ENCODE measurements at places on chromosomes 16 and 17.

DNA sequence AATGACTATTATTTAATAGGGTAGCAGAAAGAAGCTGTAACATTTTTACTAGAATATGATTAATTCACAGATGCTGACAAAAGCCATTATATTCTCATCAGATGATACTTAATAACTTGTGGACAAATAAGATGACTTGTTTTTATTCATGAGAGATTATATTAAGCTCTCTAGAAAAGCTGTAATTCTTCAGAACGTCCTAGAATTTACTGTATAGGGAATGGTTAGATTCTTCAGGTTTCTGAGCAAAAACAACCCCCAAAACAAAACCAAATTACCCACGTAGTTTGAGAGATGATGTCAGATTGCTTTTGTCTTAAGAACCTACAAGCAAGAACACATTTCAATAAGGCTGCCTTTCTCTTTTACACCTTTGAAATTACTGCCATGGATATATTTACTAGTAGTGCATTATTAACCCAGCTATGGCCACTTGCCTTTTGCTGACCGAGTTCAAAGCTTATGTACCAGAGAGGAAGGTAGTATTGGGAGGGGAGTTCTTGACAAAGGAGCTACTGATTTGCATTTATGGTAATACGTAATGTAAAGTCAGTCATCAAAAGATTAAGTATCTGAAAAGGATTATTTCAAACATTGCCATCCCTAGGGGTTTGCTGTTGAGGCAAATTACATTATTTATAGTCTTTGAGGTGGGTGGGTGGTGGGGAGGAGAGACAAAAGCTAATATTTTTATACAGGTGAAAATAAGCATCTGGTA is 51.7 kb downstream of the NLK start:
- no peak for DNase-seq

- DNase-seq = no peak
Measured at GRCh38 chr16:26765087-26765486, 301.6 kb upstream of the C16orf82 start.

- no peak for DNase-seq
Measured at GRCh38 chr17:56222255-56222654, 69.0 kb downstream of the ANKFN1 start.

- no peak for DNase-seq
Measured at GRCh38 chr17:34125921-34126320, 129.2 kb upstream of the CCL2 start.

DNA sequence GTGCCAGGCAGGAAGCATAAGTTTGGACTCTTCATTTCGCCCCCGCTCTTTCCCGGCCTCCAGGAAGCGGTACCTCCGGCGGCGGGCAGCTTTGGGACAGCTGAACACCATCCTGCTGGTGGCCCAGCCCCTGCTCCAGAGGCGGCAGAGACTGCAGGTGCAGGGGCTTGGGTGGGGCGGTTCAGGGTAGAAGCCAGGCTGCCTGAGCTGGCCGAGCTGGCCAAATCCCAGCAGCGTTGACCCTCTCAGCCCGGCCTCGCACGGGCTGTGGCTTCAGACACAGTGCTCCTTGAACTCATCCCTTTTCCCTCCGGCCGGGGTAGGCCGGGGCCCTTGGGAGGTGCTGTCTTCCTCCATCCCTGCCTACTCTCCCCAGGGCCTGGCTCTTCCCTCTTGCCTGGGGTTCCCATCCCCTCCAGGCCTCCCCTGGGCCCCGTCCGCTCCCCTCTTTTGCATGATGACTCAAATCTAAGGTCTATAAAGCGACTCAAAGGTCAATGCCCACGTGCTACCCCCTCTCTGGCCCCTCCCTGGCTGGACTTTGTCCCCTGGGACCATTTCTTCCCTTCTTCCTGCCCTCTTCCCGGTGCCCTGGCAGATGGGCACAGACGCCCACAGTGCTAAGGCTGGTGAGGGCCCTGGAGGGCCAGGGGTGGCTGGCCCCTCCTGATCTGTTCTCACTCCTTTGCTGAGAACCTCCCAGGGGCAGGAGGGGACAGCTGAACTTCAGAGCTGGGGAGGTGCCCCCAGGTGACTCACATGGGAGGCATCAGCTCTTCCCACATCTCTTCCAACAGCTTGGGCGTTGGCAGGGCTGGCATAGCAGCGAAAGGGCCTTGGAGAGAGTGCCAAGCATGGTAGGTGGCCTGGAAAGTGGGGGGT is 22.7 kb downstream of the MYO15B start:
- DNase-seq = no peak
